ENCODE measurements at places on chromosomes 7 and 10. TPM values are rescaled to one million over a fixed set of nuclear protein-coding genes. Genes with fewer than 3 reads are reported as not detected.

The GBX1 gene
- total RNA-seq: not detected

The CYP2E1 gene
- 0.26 TPM for total RNA-seq

The CNPY1 gene
- not detected for total RNA-seq

The USP6NL gene
- 14.3 TPM for total RNA-seq

The GRID1 gene
- not detected for total RNA-seq

The IDI2 gene
- total RNA-seq: not detected

The WEE2 gene
- 0.11 TPM for total RNA-seq

The C10orf143 gene
- 0.69 TPM for total RNA-seq

The PPP1R3C gene
- 0.09 TPM for total RNA-seq

The ASB13 gene
- 33.0 TPM for total RNA-seq

The CHPF2 gene
- total RNA-seq: 26.5 TPM

The TMEM139 gene
- total RNA-seq: not detected

The GOLGA7B gene
- 0.11 TPM for total RNA-seq

The PNLIPRP1 gene
- not detected for total RNA-seq

The DGKB gene
- total RNA-seq: not detected

The CNOT4 gene
- total RNA-seq: 11.6 TPM

The PRKG1 gene
- total RNA-seq: 3.0 TPM

The BET1 gene
- total RNA-seq: 41.9 TPM

The ADAM22 gene
- 0.43 TPM for total RNA-seq

The MALSU1 gene
- total RNA-seq: 49.2 TPM

The CPVL gene
- total RNA-seq: 0.33 TPM

The HOXA9 gene
- 2.6 TPM for total RNA-seq

The CNNM1 gene
- total RNA-seq: under 0.01 TPM

The DDX56 gene
- total RNA-seq: 43.3 TPM

The ZNF239 gene
- total RNA-seq: 0.17 TPM

The GNAT3 gene
- total RNA-seq: not detected

The MYL10 gene
- not detected for total RNA-seq

The FAM25A gene
- not detected for total RNA-seq

The CFAP58 gene
- total RNA-seq: 3.4 TPM

The ANKRD30A gene
- not detected for total RNA-seq

The MBL2 gene
- total RNA-seq: not detected

The OGDH gene
- 35.1 TPM for total RNA-seq

The ZNF804B gene
- total RNA-seq: not detected

The LDB3 gene
- total RNA-seq: not detected

The GRM8 gene
- not detected for total RNA-seq

The TAS2R41 gene
- not detected for total RNA-seq

The TLL2 gene
- 0.11 TPM for total RNA-seq

The RP9 gene
- 8.3 TPM for total RNA-seq

Data from dermis lymphatic vessel endothelial cell (primary cell).